ENCODE measurements at places on chromosomes 2 and 18. TPM values are rescaled to one million over a fixed set of nuclear protein-coding genes. Genes with fewer than 3 reads are reported as not detected.

SF3B6 gene
- total RNA-seq, result 224 TPM

TMEM200C gene
- 1.7 TPM for total RNA-seq

DNA sequence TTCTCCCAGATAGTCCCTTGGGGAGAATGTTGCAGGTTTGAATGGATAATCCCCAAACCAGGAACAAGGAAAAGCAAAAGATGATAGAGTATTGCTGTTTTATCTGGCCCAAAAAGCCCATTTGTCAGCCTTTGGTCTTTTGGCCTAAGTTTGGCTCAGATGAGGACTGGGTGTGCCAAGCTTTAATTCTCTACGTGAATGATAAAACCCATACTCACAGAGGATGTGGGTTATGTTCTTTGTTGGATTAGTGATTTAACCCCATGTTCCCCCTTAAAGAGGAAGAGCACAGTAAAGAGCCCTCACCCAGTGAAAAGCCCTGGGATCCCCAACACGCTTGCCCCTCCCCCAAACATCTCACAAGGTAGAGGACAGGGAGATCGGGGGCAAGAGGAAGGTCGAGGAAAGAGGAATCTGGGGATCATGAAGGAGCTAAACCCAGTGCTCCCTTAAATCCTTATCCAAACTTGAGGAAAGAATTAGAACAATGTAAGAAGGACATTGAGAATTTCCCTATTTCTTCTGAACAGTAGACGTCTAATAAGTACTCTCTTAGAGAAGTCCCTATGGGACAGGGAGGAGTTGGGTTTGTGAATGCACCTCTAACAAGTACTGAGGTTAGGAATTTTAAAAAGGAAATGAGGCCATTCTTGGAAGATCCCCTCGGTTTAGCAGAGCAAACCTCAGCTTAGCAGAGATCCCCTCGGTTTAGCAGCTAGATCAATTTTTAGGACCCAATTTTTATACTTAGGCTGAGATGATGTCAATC lies 105.0 kb downstream of the HIBCH start:
- DNase-seq, result no peak

PSMA8 gene
- not detected for total RNA-seq

ALK gene
- not detected for total RNA-seq

DNA sequence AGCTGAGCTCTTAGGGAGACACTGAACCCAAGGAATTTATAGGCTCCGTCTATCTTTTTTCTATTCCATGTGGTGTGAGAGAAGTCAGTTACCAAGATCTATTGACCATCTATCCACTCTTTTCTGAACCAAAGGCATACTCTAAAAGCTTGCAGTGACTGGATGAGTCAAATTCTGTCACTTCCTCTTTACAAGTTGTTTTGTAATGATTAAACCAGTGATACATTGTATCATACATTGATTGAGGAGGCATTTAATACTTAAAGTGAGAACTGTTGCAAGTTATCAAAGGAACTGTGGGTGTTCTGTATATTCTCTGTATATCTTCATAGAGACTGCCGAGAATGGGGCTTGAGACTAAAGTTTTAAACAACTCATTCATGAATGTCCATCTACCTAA lies 188.8 kb downstream of the CAMKMT start:
- DNase-seq, result no peak

DNA sequence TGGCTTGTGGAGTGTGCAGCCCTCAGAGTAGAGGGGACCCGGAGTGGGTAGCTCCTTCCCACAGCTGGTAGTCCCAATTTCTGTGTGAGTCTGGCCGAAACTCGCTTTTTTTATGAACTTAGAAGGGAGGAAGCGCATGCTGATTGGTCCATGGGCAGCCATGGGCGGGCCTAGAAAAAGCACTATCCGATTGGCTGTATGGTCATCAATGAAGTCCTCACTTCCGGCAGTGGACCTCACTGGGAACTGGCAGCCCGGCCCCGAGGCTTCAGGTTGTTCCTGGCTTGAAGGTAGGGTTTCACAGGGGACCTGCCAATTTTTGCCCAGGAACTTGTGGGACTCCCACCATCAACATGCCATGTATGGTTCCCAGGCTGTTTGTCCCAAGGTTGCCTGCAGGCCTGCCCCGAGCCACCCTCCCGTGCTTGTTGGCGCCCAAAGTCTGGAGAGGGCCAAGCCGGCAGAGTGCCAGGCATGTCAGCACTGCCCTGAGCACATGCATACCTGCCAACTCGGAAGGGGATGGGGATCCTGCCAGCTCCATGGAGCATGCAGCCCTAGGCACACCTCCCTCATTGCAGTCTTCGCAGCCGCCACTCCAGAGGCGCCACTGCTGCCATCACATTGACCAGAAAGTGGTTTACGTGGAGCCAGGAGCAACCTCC lies 98.5 kb downstream of the ATP9B start:
- DNase-seq, result no peak

GRCh38 chr18:35641467-35641866 lies 59.9 kb downstream of the GALNT1 start:
- no peak for DNase-seq

MC4R gene
- total RNA-seq, result 0.28 TPM

GRCh38 chr2:235939471-235939870 lies 228.7 kb downstream of the GBX2 start:
- peak; percentile 55 for DNase-seq

DNA sequence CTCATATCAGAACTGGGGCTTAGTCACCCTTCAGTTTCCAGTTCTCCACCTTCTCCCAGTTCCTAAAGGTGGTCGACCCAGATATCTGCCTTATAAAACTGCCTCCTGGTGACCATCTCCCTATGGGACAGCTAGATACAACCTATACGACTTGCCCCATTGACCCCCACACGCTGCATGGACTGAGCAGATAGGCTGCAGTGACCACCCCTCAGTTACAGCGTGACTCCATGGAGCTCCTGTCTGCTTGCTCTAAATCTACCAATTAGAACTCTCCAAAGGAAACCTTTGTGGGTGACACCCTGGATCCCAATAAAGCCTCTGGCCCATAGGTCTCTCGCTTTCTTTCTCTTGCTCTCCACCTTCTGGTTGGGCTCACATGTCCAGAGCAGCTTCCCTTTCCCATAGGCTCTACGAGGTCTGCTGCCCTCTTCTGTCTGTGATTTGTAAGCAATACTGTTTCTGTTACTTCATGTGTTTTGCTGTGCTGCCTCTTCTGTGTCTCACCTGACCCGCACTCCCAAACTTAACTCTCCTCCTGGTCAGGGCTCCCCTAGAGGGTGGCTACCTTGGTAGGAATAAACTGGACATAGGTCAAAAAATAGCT lies 971.3 kb upstream of the FAM98A start:
- no peak for DNase-seq

- no peak for DNase-seq
Observed at GRCh38 chr2:128285329-128285931, 33.2 kb downstream of the HS6ST1 start.

FAM124B gene
- total RNA-seq, result not detected

ACTG2 gene
- total RNA-seq, result 349 TPM

DNA sequence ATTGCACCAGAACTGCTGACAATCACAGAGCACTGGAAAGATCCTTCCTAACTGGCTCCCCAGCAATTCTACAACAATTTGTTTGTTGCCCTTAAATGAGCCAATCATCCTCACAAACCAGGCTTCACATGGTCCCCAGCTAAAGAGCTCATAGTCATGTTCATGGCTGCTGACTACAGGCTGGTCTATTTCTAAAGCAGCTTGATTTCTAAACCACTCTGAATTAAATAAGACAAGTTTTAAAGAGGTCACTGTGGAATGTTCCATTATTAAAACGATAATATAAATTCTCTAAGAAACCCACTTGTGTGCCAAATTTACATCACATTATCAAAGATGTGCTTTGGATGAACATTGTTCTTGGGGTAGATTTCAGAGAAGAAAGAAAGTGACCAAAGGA lies 110.7 kb downstream of the COPS8 start:
- DNase-seq, result no peak

DNA sequence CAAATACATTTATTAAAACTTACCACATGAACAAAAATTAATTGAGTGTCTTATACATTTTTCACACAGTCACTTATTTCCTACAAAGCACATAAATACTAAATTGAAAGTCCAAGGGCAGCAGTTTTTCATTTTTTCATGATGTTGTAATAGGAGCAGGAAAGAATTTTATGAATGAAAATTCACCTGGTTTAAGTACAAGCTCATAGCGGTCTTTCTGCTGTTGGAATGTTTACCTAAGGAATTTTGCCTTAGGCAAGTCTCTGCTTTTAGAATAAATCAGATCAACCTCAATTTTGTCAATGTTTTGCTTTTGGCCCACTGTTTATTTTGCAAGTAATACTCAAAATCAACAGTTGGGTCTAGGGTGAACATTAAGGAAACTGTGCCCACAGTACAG lies 40.0 kb downstream of the ETAA1 start:
- peak; percentile 12 for DNase-seq

SLC9A4 gene
- total RNA-seq, result not detected

- no peak for DNase-seq
Observed at GRCh38 chr2:128494307-128494639, 175.6 kb upstream of the HS6ST1 start.

DNA sequence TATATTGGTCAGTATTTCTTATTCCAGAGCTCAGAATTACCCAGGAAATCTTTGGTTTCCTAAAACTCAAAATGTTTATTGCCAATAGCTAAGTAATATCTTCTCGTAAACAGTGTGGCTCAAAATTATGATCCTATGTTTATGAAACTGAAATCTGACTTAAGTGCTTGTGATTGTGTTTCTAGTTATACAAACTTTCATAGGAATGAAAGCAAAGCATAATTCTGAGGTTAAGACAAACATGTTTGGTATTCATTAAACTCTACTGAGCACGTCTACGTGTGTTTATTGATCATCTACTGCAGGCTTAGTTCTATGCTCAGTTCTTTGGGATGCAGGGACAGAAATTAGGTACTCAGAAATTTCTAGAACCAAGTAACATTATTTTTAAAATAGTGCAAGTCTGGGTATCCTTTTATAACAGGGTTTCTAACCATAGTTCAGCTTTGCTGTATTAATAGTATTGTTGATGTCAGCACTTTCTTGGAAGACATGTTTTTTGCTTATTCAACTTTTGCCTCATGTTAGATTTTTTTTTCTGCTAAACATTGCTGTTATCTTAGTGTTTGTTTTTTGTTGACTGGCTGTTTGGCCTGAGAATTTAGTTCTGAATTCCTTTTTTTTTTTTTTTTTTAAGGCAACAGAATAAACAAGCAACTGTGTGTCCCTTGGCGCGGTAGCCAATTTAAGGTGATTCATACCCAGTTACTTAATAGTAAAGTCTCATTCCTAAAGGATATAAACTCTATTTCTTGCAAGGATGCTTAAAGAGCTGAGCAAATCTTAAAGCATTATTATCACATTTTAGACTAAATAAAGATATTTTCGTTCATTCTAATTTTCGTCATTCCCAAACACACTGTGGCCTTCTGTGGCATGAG lies 31.3 kb downstream of the PTPRM start:
- DNase-seq, result peak; percentile 66

CRYBA2 gene
- not detected for total RNA-seq

SLC1A4 gene
- 8.1 TPM for total RNA-seq

DNA sequence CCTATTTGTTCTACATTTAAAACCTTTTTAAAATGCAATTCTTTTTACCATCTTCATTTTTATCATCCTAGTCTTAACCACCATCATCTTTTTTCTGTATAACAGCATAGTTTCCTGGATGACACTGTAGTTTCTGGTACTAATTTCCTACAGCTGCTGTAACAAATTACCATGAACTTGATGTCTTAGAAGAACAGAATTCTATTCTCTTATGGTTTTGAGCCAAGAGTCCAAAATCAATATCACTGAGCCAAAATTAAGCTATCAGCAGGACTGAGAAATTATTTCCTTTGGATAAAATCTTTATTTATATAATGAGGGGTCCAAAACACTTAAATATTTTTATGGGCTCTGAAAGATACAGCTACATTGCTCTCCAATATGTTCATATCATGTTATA lies 539.3 kb downstream of the METTL4 start:
- no peak for DNase-seq

GRCh38 chr2:74515981-74516633 lies 1.9 kb downstream of the TLX2 start:
- DNase-seq, result peak; percentile 11

DNA sequence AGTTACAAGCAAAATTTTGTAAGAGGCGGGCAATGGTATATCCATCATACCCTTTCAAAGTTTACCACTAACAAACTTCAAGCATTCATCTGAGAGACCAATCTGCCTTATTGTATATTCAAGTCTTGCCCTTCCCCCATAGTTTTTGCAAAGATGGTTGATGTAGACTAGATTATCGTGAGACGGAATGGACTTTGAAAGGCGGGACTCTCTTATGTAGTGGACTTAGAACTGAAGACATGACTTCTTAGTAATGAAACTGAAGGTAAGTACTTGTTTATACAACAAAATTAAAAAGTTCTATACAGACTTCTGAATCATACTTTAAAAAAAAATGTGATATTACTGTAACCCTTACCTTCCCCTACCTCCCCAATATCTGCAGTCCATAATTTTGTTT lies 10.4 kb downstream of the AP1S3 start:
- DNase-seq, result no peak

DNA sequence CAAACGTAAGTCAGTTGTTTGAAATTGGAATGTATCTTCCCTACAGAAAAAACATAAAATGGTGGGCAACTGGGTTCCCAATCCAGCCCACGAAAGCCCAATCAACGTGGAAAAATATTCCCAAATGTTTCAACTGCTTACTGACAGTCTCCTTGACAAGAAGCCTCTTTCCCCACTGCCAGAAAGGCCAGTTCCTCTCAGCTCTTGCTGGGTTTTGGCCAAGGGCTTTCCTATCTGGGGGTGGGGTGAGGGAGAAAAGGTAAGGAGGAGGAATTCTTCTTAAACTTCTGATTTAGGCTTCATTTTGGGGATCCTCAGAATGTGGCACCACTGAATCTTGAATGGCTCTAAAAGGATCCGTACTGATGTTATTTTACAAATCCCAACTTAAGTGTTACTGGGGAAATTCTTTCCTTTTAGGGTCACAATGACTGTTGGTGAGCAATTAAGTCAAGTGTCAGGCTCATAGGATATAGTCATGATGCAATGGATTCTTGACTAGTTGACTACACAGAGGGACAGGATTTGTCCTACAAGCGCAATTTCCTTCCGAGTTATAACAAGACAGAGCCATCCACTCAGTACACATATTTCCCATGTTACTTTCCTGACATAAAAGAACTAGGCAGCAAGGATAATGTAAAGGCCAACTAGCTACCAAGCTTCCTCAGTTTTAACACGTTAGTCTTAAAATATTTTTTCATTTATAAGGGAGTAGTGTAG lies 73.6 kb downstream of the SPRED2 start:
- peak; percentile 49 for DNase-seq

IL36B gene
- total RNA-seq, result not detected

DNA sequence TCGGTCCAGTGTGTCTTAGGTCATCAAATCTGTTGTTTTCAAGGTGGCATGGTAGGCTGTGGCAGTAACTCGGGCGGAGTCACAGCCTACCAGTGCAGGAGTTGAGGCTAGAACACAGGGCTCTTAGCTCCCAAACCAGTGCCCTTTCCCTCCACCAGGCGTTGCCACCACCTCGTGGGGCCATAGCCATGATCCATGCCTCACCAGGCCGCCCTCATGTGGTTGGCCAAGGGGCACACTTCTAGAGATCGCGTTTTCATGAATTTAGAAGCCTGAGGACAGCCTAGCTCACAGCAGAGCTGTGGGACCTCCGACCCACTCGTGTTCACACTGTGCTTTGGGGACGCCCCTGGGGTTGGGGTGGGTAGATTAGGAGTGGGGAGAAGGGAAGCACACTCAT lies 10.6 kb downstream of the SEC11C start:
- DNase-seq, result no peak

LYG1 gene
- not detected for total RNA-seq

EFHD1 gene
- not detected for total RNA-seq

GRCh38 chr2:48162742-48163141 lies 256.4 kb upstream of the FBXO11 start:
- DNase-seq, result no peak
